ENCODE measurements at places on chromosomes 12 and 14. TPM values are rescaled to one million over a fixed set of nuclear protein-coding genes. Genes with fewer than 3 reads are reported as not detected.

DNA sequence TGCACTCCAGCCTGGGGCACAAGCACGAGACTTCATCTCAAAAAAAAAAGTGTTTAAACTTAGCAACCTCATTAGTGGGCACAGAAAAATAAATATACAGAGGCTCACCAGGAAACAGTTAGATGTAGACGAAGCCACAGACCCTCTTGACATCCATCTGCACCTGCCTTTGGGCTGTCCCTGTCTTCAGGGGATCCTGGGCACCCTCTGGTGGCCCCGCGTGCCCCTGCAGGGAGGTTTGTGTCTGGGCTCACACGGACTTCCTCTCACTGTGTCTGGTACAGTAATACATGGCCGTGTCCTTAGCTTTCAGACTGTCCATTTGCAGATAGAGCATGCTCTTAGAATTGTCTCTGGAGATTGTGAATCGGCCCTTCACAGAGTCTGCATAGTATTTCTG lies 916.5 kb downstream of the TMEM121 start:
- no peak for DNase-seq

- no peak for DNase-seq
Observed at GRCh38 chr12:113232089-113232839, 11.0 kb downstream of the TPCN1 start.

GRCh38 chr14:54829486-54830224 lies 73.0 kb downstream of the GCH1 start:
- no peak for DNase-seq

- DNase-seq, result no peak
Observed at GRCh38 chr12:55720894-55721444, 776 bp downstream of the RDH5 start.

Gene TMPRSS12
- not detected for total RNA-seq

Gene SIX6
- total RNA-seq, result not detected

Gene MUCL1
- not detected for total RNA-seq

Gene CLEC4A
- total RNA-seq, result 1.5 TPM

- peak; percentile 3 for DNase-seq
Observed at GRCh38 chr14:46048127-46048526, 603.5 kb downstream of the RPL10L start.

GRCh38 chr12:12986775-12987331 lies 13.2 kb downstream of the HEBP1 start:
- DNase-seq, result no peak

Gene GPR137C
- 0.72 TPM for total RNA-seq

DNA sequence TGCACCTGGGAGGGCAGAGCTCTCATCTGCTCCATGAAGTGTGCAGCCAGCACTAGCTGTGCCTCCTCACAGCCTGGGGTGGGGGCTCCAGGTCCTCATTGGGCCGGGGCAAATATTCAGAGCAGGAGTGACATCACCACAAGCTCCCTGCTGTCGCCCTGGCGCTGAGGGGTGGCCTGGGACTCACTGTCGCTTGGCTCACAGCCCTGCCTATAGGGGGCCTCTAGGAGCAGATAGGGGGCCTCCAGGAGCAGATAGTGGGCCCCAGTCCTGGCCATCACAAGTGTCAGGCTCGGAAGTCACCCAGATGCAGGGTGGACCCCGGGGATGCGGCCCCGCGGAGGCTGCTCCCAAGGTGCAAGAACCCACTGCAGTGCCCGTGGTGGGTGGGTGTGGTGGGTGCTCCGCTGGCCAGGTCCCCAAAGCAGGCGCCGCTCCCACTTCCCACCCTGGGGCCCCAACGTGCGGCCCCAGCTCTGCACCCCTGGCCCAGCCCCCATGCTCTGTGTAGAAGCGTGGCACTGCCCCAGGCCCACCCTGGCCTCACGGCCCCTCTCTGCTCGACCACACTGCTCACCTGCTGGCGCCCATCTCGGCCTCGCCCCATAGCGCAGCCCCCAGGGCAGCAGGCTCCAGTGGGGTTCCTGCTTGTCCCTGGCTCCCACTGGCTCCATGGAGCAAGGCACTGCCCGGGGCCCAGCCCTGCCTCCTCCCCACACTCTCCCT lies 18.0 kb downstream of the SYNJ2BP start:
- no peak for DNase-seq

DNA sequence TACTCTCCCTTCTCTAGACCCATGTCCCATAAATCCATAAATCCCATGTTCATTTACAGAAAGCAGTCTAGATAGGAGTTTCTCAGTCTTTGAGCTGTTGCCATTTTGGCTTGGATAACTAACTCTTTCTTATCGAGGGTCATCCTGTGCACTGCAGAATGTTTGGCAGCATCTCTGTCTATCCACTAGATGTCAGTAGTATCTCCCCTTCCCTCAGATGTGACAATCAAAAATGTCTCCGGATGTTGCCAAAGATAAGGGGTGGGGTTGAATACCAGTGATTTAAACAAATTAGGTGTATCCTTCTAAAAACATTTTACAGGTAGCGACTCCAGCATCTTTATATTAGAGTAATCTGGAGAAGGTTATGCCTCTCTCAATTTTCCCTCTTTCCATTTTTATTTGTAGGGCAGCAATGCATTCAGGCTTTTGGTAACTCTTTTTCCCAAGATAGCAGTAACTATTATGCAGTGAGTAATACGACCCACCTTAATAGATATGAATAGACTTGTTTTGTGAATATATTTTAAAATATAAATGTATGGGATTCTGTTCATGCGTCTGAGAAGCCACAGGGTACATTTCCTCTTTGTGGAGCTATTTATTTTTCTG lies 100.7 kb downstream of the LRRK2 start:
- no peak for DNase-seq

DNA sequence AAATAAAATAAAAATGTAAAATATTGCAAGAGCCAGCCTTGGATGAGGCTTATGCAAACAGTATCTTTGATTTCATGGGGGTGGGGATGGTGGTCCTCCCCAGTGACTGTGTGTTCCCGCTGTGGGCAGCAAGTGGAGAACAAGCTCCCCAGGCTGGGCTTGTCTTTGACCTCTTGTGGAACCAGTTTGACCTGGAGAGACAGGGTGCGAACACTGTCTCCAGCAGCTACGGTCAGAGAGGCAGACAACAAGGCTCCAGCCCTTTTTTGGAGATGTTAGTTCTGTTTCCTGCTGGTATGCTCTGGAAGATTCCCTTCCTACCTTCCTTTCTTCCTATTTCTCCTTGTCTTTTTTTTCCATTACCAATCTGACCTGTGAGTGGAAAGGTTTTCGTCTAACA lies 21.8 kb upstream of the WSCD2 start:
- no peak for DNase-seq

DNA sequence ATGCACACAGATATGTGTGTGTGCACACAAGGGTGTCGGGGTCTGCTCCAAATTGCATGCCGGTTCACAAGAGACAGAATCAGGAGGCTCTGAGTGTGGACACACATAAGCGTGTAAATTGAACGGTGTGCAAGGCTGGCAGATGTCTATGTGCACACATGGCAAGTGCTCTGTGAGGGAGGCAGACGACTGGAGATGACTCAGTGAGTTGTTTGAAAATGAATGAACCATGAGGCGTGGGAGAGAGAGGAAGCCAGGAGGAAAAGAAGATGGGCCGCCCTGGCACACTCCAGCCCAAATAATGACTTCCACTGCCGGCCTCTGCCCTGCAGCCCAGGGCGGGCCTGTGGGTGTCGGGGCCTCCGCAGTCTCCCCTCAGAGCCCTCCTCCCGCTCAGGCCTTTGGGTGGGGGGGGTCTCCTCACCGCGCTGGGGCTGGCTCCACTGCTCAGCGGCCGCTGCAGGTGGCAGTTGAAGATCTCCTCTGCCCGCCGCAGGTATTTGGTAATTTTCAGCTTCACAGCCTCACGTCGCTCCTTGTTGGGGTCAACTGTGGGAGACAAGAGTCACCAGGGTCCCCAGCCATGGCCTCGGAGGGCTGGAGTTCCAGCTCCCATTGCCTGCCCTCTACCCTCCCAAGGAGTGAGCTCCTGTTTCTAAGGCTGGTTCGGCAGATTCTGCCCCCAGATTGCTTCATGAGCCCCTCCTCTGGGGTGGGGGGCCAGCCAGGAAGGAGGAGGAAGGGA lies 3.5 kb downstream of the RPS6KL1 start:
- no peak for DNase-seq

- no peak for DNase-seq
Observed at GRCh38 chr14:85895603-85896002, 365.7 kb downstream of the FLRT2 start.

Gene RNU4-1
- 4,718 TPM for total RNA-seq

- DNase-seq, result no peak
Observed at GRCh38 chr14:95140060-95140858, 17.1 kb downstream of the DICER1 start.

DNA sequence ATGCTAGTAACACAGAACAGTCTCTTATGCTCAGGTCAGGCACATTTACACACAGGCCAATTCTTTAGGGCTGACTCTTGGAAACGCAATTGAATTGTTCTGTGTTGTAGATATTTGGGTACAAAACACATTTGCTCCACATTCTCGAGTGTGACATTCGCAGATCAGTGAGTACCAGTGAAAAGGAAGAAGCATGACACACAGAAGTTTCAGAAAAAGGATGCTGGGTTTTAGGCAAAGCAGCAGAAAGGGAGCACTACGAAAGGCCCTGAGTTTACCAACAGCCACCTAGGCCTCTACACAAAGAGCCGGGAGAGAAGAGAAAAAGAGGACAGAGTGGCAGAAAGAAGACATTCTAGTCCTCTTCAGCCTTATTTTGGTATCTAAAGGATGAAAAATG lies 254.4 kb upstream of the BTG1 start:
- no peak for DNase-seq

Gene LHX5
- total RNA-seq, result not detected

GRCh38 chr12:46468160-46468559 lies 95.6 kb upstream of the SLC38A2 start:
- no peak for DNase-seq

- DNase-seq, result peak; percentile 57
Observed at GRCh38 chr12:96578526-96579125, 89.2 kb downstream of the CFAP54 start.

- DNase-seq, result no peak
Observed at GRCh38 chr12:49636979-49637755, 13.8 kb downstream of the PRPF40B start.

DNA sequence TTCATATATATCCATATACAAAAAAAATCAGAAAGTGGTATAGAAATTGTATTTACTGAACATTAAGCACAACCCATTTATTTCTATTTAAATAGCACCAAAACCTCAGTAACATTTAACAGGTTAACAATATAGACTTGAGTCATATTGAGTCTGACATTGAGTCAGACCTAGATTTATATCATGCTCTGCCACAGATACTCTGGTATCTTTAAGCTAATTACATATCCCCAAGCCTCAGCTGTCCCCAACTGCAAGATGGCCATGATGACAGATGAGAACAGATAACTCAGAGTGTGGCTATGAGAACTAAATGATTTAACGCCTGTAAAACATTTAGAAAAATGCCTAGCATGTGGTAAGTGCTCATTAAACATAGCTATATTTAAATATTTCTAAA lies 40.3 kb downstream of the IFNG start:
- DNase-seq, result no peak

Gene SLC25A47
- not detected for total RNA-seq

- DNase-seq, result no peak
Observed at GRCh38 chr14:96001866-96002497, 37.2 kb upstream of the C14orf132 start.

Gene REC8
- 68.3 TPM for total RNA-seq

DNA sequence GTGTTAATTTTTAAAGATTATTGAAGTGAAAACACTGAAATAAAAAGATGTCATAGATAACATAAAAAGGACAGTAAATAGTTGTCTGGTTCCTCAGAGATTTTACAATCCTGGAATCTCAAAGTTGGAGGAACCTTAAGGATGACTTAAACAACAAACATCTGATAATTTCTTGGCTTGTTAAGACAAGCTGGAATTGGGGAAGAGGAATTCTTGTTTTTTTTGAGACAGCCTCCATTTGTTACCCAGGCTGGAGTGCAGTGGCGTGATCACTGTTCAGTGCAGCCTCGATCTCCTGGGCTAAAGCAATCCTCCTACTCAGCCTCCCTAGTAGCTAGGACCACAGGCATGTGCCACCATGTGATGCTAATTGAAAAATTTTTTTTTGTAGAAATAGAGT lies 2.3 kb downstream of the ZNF410 start:
- no peak for DNase-seq

Gene LMO3
- 1.6 TPM for total RNA-seq

- DNase-seq, result no peak
Observed at GRCh38 chr14:92012121-92012748, 27.6 kb downstream of the TRIP11 start.

- DNase-seq, result no peak
Observed at GRCh38 chr14:106879241-106879640, 1352.9 kb downstream of the TMEM121 start.

DNA sequence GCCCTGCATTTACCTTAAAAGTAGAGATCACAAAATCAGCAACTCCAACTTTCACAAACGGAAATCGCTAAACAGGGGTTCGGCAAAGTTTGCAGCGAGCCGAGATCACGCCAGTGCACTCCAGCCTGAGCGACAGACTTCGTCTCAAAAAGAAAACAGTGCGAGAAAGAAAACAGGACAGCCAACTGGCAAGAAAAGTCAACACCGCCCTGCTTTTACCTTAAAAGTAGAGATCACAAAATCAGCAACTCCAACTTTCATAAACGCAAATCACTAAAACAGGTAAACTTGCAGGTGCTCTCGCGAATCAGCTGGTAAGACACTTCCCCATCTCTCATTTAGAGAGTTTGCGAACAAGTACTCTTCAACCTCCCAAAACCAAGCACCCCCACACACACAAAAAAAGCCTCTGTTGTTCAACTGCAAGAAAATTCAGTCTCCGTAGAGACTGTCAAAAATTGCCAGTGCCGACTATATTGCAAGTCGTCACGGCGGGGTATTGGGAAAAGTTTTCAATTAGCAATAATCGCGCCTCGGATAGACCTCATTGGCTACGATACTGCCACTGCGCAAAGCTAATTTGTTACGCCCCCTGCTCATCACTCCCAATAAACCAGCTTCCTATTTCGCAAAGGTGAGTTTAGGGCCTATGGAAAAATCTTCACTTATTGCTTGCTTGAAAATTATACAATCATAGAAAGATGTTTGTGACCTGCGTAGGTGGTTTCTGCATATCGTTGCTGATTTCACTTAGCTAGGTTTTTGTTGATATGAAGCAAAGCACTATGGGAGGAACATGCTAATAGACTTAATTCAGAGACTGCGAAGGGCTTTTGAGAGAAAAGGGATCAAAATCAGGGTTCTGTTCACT lies at the start of gene RNU4-1:
Gene RNU4-1 (minus strand): TSS at position 577 of the 871 bp plus-strand sequence.
- DNase-seq, result peak; percentile 92

GRCh38 chr12:22334410-22335100 lies at the start of gene ST8SIA1:
Gene ST8SIA1, minus strand, starts transcription at chr12:22334707. Its CDS starts 475 bp downstream, at chr12:22334232.
- DNase-seq, result no peak

Gene KRT5
- not detected for total RNA-seq

GRCh38 chr12:47943623-47944340 lies 19.6 kb upstream of the TMEM106C start:
- DNase-seq, result no peak

GRCh38 chr12:24109381-24110039 lies 160.0 kb upstream of the SOX5 start:
- DNase-seq, result peak; percentile 37

- DNase-seq, result peak; percentile 81
Observed at GRCh38 chr14:61889914-61890351, 127.7 kb downstream of the SNAPC1 start.

- no peak for DNase-seq
Observed at GRCh38 chr12:96103067-96103644, 67.8 kb upstream of the LTA4H start.
